Lower lobe of right lung (tissue), 2 donors: ENCODE measurements at places on chromosomes 3 and 15.

GRCh38 chr3:43686700-43687498, 3.8 kb upstream of the ABHD5 start:
- DNase-seq, result no peak

DNA sequence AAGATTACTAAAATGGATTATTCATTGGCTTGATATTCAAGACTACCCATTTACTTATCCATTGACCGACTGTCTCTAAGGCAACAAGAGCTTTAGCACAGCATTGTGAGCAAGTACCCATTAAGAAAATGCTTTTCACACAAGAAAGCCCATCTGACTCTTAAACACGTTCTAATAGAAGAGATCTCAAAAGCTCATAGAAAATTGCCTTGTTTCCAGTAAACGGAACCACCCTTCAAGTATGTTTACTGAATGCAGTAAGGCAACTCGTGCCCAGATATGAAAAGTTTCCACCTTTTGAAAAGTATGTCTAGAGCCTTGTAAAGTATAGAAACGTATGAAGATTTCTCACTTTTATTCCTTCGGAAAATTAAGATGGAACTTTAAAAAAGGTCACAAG, 655.3 kb upstream of the ALCAM start:
- DNase-seq, result no peak

GRCh38 chr3:50519471-50520089, 16.1 kb upstream of the CACNA2D2 start:
- peak; percentile 72 for DNase-seq

- DNase-seq, result no peak
Observed at GRCh38 chr3:150495149-150495548, 51.1 kb downstream of the SERP1 start.

DNA sequence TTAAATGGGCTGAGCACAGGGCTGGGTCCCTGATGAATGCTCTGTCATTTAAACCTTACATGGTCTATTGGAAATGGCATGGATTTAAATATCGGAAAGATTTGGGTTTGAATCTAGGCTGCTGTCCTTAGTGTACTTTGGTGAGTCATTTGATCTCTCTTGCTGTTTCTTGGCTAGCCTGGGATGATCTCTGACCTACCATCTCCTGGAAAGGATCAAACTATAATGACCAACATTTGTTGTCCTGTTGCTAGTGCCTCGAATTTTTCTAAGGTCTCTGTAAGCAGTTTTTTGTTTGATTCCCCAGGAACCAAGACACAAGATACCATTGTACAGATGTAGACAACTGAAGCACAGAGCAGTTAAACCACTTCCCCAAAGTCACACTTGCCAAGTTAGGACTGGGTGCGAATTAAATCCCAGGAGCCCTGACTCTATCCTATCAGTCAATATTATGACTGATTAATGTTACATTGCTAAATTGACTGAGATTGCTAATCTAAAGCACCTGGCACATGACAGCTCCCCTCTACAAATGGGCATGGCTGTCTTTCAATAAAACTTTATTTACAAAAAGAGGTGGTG, 244.9 kb upstream of the MCTP2 start:
- no peak for DNase-seq

GRCh38 chr15:94607176-94607654, 375.9 kb downstream of the MCTP2 start:
- no peak for DNase-seq

DNA sequence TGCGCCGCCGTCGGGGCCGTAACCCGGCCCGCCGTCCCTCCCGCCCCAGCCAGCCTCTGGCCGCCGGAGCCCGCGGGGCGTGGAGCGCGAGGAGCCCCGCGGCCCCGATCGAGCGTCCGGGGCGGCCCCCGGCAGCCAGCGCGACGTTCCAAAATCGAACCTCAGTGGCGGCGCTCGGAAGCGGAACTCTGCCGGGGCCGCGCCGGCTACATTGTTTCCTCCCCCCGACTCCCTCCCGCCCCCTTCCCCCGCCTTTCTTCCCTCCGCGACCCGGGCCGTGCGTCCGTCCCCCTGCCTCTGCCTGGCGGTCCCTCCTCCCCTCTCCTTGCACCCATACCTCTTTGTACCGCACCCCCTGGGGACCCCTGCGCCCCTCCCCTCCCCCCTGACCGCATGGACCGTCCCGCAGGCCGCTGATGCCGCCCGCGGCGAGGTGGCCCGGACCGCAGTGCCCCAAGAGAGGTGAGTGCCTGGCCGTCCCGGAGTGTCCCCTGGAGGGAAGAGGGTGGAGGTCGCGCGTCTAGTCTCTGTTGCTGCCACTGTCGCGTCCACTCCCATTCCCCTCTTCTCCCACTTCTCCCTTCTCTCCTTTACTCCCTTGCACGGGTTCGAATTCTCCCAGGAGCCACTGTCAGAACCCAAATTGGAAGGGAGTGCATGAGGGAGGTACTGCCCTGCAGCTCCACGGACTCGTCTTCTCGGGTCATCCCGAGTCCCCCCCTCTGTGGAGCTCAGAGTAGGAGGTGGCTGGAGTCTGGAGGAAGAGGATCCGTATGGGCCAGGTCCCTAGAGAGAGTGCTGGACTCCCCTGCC, 585 bp downstream of the CSK start:
- DNase-seq, result peak; percentile 76

- no peak for DNase-seq
Observed at GRCh38 chr3:51921081-51921578, 18.0 kb upstream of the IQCF1 start.
